ENCODE measurements at places on chromosomes 3 and 15. TPM values are rescaled to one million over a fixed set of nuclear protein-coding genes. Genes with fewer than 3 reads are reported as not detected.

GRCh38 chr3:50587373-50587772 lies 18.1 kb downstream of the HEMK1 start:
- H3K4me3 ChIP-seq, result no peak overlapping the region
- no peaks in the 10 kb centered on the region for H3K27me3 ChIP-seq
- H3K4me1 ChIP-seq, result no peaks in the 10 kb centered on the region
- no peak overlapping the region for H3K27ac ChIP-seq
- no peak for DNase-seq

DNA sequence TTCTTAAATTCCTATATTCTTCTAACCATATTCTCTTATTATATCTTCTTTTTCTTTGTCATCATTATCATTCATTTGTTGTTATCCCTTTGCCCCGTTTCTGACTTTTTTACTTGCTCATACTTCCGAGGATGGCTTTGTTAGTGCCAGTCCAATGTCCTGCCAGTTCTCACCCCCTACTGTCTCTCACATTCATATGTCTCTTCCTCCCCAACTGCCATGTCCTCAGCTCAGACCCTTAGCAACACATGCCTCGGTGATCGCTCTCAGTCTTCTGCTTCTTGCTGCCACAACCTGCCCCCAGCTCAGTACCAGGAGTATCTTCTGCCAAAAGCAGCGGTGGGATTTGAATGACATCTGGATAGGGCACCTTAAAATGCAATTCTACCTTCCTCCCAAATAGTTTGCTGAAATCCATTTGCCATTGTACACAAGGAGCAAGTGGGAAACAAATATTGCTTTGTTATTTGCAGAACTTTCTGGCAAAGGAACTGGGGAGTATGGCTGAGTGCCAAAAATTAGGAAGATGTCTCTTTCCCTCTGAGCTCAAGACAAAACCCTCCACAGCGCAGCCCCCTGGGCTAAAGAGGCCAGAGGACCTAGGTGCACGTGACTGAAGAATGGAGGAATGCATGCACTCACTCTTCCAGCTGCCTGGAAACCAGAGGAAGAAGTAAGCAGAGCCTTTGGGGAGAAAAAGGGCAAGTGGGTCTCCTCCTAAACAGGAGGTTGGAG lies 57.7 kb upstream of the CTNNB1 start:
- H3K27me3 ChIP-seq, result no peaks in the 10 kb centered on the region
- no peaks in the 10 kb centered on the region for H3K4me1 ChIP-seq
- no peak overlapping the region for H3K4me3 ChIP-seq
- DNase-seq, result peak; percentile 10
- no peak overlapping the region for H3K27ac ChIP-seq

DNA sequence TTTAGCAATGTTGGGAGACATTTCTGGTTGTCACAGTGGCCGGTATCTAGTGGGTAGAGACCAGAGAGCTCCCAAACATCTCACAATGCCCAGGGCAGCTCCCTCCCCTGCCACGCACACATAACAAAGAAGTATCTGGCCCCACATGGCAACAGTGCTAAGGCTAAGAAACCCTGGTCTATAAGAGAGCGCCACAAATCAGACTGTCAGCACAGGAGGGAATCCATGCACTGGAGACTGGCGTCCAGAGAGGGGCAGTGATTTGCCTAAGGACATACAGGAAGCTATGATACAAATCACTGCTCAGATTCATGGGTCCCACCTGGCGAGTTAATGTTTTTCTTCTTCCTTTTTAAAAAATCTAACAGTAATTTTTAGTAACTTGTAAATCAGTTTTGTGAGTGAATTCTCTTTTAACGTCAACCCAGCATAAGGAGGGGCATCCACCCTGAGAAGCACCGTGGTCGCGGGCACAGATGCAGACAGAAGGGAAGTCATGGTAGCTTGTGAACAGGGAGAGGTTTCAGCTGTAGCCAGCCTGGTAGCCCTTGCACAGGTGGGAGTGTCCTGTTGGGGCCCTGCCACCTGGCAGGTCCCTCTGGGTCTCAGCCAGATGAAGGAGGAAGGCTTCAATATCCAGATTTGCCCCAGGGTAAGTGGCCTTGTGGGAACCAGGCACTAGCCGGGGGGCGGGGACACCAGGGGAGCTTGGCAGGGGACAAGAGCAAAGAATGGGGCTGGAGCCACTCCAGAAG lies 8.7 kb downstream of the ISG20 start:
- H3K27me3 ChIP-seq, result no peaks in the 10 kb centered on the region
- DNase-seq, result no peak
- H3K4me1 ChIP-seq, result peaks cover 1% of the 10 kb centered on the region
- H3K36me3 ChIP-seq, result no peaks in the 10 kb centered on the region
- no peak overlapping the region for H3K27ac ChIP-seq

GRCh38 chr3:14620512-14620911 lies 31.1 kb upstream of the CCDC174 start:
- H3K27ac ChIP-seq, result no peak overlapping the region
- peak; percentile 70 for DNase-seq
- 0 out of 2 replicates have a peak, but pooled peaks cover 7% of the 10 kb centered on the region for H3K4me1 ChIP-seq
- H3K27me3 ChIP-seq, result no peaks in the 10 kb centered on the region

- no peak for DNase-seq
- no peaks in the 10 kb centered on the region for H3K36me3 ChIP-seq
- H3K27ac ChIP-seq, result no peak overlapping the region
- no peaks in the 10 kb centered on the region for H3K4me1 ChIP-seq
- no peak overlapping the region for H3K4me3 ChIP-seq
These were observed 188.1 kb downstream of the CHST2 start for GRCh38 chr3:143307613-143308183.

DNA sequence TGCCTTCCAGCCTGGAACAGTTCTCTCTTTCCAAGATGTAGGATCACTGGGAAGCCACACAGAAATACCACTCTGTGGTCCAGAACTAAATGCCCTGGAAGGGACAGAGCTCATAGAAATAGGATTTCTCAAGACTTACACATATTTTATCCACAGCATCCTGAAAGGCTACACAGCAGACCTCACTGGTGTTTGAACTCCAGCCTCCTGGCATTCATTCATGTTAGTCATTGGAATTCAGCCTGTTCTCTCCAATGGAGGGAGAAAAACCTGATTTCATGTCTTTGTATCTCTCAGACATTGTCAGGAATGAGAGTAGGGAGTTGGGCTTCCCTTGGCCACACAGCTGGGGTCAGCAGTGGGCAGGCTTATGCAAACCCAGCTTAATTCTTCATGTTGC lies 121.1 kb upstream of the PPP2R3A start:
- no peaks in the 10 kb centered on the region for H3K27me3 ChIP-seq
- no peak overlapping the region for H3K27ac ChIP-seq
- no peak for DNase-seq

The TUSC7 gene
- total RNA-seq, result not detected

DNA sequence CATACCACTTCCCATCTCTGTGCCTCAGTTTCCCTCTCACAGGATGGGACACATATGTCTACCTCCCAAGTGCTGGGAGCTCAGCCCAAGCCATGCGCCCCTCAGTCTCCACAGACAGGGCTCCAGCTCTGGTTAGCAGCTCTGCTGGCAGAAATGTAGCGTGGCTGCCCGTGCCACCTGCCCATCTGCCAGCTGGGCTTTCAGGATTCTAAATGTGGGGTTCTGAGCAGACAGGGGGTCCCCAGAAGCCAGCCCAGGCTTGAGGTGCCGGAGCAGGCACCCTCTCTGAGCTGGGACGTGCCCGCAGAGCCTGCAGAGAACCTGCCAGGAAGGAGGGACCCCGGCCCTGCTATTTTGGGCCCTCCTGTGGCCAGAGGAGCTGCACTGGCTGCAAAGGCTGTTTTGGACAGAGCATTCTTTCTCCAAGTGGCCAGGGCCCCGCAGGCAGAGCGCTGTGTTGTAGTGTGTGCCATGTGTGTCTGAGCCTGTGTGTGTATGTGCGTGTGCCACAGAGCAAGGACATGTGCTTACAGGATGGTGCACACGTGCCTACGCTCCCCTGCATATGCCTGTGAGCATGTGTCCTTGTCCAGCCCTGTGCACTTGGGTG lies 31.7 kb downstream of the PSTPIP1 start:
- H3K4me1 ChIP-seq, result no peaks in the 10 kb centered on the region
- H3K27me3 ChIP-seq, result 0 out of 2 replicates have a peak, but pooled peaks cover 4% of the 10 kb centered on the region
- no peaks in the 10 kb centered on the region for H3K36me3 ChIP-seq
- H3K4me3 ChIP-seq, result no peak overlapping the region
- no peak overlapping the region for H3K27ac ChIP-seq
- DNase-seq, result no peak

The ARGFX gene
- not detected for total RNA-seq

- no peak overlapping the region for H3K27ac ChIP-seq
- no peaks in the 10 kb centered on the region for H3K27me3 ChIP-seq
- no peaks in the 10 kb centered on the region for H3K4me1 ChIP-seq
- H3K4me3 ChIP-seq, result no peak overlapping the region
These were observed 74.5 kb downstream of the RAB7A start for GRCh38 chr3:128800241-128801187.

The MESP1 gene
- 0.21 TPM for total RNA-seq

- H3K36me3 ChIP-seq, result no peaks in the 10 kb centered on the region
- peaks cover 11% of the 10 kb centered on the region for H3K4me1 ChIP-seq
- H3K27me3 ChIP-seq, result no peaks in the 10 kb centered on the region
- H3K4me3 ChIP-seq, result no peak overlapping the region
- no peak for DNase-seq
These were observed 9.3 kb downstream of the PARL start for GRCh38 chr3:183875411-183875810.

- H3K4me3 ChIP-seq, result no peak overlapping the region
- no peaks in the 10 kb centered on the region for H3K27me3 ChIP-seq
- no peaks in the 10 kb centered on the region for H3K4me1 ChIP-seq
These were observed 31.8 kb downstream of the TTC14 start for GRCh38 chr3:180633722-180634121.

The IL5RA gene
- total RNA-seq, result not detected

The HYKK gene
- total RNA-seq, result 5.0 TPM

- no peak overlapping the region for H3K27ac ChIP-seq
- no peaks in the 10 kb centered on the region for H3K27me3 ChIP-seq
These were observed 1.9 kb upstream of the CCDC9B start for GRCh38 chr15:40342416-40343320.

The ACTL6A gene
- total RNA-seq, result 117 TPM

The RCCD1 gene
- 17.1 TPM for total RNA-seq

The CHST14 gene
- 15.6 TPM for total RNA-seq

The DAZL gene
- 5.3 TPM for total RNA-seq

- DNase-seq, result no peak
- no peak overlapping the region for H3K4me3 ChIP-seq
- no peaks in the 10 kb centered on the region for H3K27me3 ChIP-seq
- peaks cover 15% of the 10 kb centered on the region for H3K4me1 ChIP-seq
- H3K27ac ChIP-seq, result no peak overlapping the region
These were observed 3.3 kb upstream of the UBL7 start for GRCh38 chr15:74464216-74464615.

GRCh38 chr15:66251790-66252684 lies 1.5 kb downstream of the MEGF11 start:
- no peak overlapping the region for H3K27ac ChIP-seq
- no peaks in the 10 kb centered on the region for H3K36me3 ChIP-seq
- peak; percentile 78 for DNase-seq
- peak overlapping the region; percentile 99 for H3K4me3 ChIP-seq

The UBP1 gene
- 66.8 TPM for total RNA-seq

The GOLGA6B gene
- total RNA-seq, result not detected

The FEM1B gene
- 82.0 TPM for total RNA-seq

The TGM4 gene
- total RNA-seq, result not detected

GRCh38 chr15:48563934-48564333 lies 81.6 kb downstream of the FBN1 start:
- H3K36me3 ChIP-seq, result no peaks in the 10 kb centered on the region
- H3K27ac ChIP-seq, result no peak overlapping the region
- no peak overlapping the region for H3K4me3 ChIP-seq

GRCh38 chr3:161975201-161975600 lies 478.6 kb downstream of the OTOL1 start:
- no peak overlapping the region for H3K4me3 ChIP-seq
- DNase-seq, result no peak
- H3K27ac ChIP-seq, result no peak overlapping the region
- no peaks in the 10 kb centered on the region for H3K4me1 ChIP-seq
- no peaks in the 10 kb centered on the region for H3K27me3 ChIP-seq

- H3K27me3 ChIP-seq, result no peaks in the 10 kb centered on the region
- H3K27ac ChIP-seq, result no peak overlapping the region
- H3K4me1 ChIP-seq, result peaks cover 6% of the 10 kb centered on the region
These were observed 92.2 kb downstream of the KLHL25 start for GRCh38 chr15:85702321-85703101.

The IGDCC3 gene
- total RNA-seq, result 30.7 TPM

GRCh38 chr3:112437146-112438022 lies 61.9 kb downstream of the BTLA start:
- H3K4me3 ChIP-seq, result no peak overlapping the region
- H3K4me1 ChIP-seq, result no peaks in the 10 kb centered on the region
- H3K36me3 ChIP-seq, result peaks cover 15% of the 10 kb centered on the region
- H3K27ac ChIP-seq, result no peak overlapping the region
- peak; percentile 71 for DNase-seq
- H3K27me3 ChIP-seq, result no peaks in the 10 kb centered on the region

GRCh38 chr3:158111861-158112260 lies 2.0 kb downstream of the RSRC1 start:
- no peak for DNase-seq
- H3K27ac ChIP-seq, result no peak overlapping the region
- peaks cover 23% of the 10 kb centered on the region for H3K4me1 ChIP-seq
- H3K4me3 ChIP-seq, result no peak overlapping the region
- H3K36me3 ChIP-seq, result no peaks in the 10 kb centered on the region
- H3K27me3 ChIP-seq, result peaks cover 27% of the 10 kb centered on the region

DNA sequence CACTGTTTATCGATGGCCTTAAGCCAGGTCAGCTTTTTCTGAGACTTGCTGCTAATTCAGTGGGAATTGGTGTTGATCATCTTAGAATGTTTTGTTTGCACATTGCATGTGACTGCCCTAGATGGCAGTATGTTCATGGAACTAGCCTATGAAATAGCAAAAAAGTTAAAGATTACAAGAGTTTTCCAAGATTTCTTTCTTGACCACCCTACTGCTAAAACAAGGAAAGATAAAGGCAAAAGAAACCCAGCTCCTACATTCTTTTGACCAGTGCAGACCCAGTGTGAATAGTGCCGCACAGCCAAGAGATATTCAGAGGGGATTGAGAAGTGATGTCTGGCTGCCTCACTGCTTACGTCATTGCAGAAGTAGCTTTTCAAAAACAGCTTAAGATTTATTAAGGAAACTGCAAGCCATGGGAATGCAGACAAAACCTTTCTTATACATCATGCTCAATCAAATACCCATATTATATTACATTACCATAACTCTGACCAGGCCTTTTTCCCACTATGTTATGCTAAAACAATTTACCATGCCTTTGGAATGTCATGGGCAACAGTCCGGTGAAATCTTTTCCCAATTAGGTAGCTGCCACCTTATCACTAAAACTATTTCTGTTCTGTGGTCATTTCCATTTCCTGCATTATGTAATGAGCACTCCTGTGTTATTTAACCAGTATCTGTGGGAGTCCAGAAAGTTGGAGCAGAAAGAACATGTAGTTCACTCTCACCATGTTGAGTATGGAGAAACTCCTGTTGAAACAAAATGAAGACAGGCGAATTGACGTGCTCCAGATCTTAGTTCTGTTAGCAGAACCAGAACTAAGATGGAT lies 6.0 kb downstream of the PHLDB2 start:
- no peak overlapping the region for H3K27ac ChIP-seq
- peaks cover 18% of the 10 kb centered on the region for H3K27me3 ChIP-seq
- H3K4me1 ChIP-seq, result peaks cover 73% of the 10 kb centered on the region
- DNase-seq, result no peak

The ADCY5 gene
- total RNA-seq, result 10.2 TPM

The SI gene
- total RNA-seq, result not detected

GRCh38 chr3:106168962-106169750 lies 300.3 kb upstream of the CBLB start:
- H3K27me3 ChIP-seq, result no peaks in the 10 kb centered on the region
- H3K4me1 ChIP-seq, result peaks cover 6% of the 10 kb centered on the region
- H3K4me3 ChIP-seq, result no peak overlapping the region
- H3K36me3 ChIP-seq, result no peaks in the 10 kb centered on the region
